ENCODE measurements at places on chromosomes 2 and 18.

- no peak for DNase-seq
These were observed 90.0 kb upstream of the PPP1CB start for GRCh38 chr2:28661589-28662001.

DNA sequence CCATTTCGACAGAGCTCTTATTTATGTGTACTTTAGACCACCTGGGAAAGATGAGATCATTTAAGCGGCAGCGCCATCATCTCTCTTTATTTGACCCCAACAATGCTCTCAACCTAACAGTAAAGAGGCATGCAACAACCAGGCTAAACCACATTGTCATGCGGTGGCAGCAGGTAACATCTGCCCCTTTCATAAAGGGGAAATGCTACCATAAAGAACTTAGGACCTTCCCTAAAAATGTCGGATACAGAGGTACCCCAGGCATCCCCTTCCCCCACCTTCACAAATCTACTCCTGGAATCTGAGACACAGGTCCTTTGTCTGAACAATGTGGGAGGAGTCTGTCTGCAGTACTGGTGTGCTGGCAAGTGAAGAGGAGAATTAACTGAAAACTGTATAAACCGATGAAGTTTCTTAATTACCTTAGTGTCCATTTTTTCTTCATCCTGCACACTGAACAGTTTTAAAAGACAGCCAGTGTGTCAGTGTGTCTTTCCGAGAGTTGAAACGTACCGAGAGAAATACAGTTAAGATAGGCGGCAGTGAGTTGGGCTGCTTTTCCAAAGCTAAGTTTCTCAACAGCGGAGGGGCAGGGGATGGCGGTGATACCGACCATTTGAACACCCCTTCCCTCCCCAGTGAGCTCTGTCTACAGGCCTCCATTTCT, 1.9 kb downstream of the MEX3C start:
- DNase-seq, result peak; percentile 19

GRCh38 chr2:11745613-11746375, 638 bp upstream of the LPIN1 start:
- no peak for DNase-seq

DNA sequence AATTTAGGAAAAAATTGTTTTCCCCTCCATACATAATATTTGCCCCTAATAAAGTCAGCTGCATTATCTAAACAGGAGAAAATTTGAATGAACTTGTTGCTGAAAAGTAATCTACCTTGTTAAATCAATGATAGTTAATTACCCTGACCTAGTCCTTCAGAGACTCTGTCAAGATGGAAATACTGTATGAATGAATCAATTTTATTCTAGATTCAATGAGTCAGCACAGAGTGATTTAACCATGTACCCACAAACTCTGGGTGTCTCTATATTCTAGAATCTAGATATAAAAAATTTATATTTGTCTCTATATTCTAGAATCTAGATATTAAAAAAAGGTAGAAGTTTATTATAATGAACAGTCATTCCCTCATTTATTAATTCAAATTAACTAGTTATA, 36.2 kb downstream of the NDUFAF7 start:
- DNase-seq, result no peak

- DNase-seq, result no peak
These were observed 170.3 kb downstream of the MAIP1 start for GRCh38 chr2:200125444-200126284.

All from stimulated activated CD4-positive, alpha-beta T cell treated with anti-CD3 and anti-CD28 coated beads, Interleukin-2, amount 100 ng/mL, for 24 hours (primary cell).